ENCODE measurements at places on chromosomes 4 and X.

DNA sequence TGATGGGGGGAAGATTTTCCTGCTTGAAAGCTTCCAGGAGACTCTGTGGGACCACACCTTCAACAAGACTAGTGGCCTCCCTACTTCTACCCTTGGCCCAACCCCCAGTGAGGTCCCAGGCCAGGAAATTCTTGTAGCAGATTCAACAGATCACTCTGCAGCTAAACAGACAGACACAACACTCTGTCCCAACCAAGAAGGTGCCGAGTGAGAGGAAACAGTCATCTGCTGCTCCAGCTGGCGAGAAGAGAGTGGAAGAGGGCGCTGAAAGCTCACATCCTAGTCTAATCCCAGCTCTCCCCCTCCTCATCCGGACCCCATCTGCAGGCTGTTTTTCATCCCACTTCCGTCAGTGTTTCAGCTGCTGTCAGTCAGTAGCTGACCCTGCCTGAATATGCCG, 63.4 kb downstream of the CHRDL1 start:
- no peak for DNase-seq

DNA sequence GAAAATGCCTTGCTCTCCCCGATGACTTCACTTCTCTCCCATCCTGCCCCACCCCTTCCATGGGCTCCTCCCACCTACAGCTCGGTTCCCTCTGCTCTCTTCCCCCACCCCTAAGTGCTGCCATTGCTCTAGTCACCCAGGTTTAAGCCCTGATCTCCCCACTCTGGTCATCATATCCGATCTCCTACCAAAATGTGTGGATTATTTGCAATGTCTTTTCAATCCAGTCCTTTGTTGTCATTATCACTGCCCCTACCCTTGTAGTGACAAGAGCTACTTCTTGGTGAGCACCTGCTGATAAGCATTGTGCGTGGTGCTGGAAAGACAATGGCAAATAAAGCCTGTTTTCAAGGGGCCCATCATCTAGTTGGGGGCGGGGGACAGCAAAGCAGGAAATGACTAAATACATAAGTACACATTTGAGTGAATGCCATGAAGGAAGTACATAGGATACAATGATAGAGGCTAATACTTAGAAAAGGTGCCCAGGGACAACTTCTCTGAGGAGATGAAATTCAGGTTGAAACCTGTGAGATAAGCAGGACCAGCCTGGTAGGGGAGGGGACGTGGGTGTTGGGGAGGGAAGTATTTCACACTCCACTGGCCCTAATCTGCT, 63.8 kb downstream of the DLG3 start:
- no peak for DNase-seq

GRCh38 chr4:52889354-52889753, 27.2 kb downstream of the RASL11B start:
- no peak for DNase-seq

DNA sequence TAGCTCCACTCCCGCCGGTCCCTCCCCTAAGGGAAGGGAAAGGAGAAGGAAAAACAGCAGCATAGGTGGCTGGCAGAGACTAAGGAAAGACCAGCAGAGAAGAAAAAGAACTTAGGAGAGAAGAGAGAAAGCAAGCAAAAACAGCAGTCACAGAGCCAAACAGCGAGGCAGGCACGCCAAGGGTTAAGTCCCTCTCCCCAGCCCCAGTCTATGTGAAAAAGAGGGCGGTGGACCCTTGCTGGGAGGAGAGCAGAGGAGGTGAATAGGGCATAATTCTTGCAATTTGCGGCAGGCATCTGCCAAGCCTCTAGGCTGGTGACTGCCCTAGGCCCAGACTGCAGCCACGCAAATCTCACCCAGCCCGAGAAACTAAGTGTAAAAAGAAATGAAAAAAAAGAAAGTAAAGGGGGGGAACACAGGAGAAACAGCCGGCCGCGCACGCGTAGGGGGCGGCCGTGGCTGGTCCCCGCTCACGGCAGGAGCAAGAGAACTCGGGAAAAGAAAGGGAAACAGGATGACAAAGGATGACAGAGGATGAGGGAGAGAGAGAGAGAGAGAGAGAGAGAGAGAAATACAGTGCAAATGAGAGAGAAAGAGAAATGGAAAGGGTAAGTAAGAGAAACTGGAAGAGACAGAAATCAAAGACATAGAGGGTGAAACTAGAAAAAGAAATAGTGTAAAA, 48.6 kb downstream of the MAGEA9 start:
- DNase-seq: no peak

GRCh38 chrX:27751976-27752375, 55.8 kb upstream of the MAGEB10 start:
- DNase-seq: no peak

- DNase-seq: no peak
Measured at GRCh38 chrX:19613645-19614323, 98.5 kb upstream of the MAP3K15 start.

GRCh38 chr4:79396794-79397193, 11.2 kb downstream of the GK2 start:
- DNase-seq: no peak

GRCh38 chr4:154953691-154954090, 172.6 kb downstream of the RBM46 start:
- no peak for DNase-seq

- no peak for DNase-seq
Measured at GRCh38 chr4:113397114-113397701, 347.8 kb downstream of the ANK2 start.

- DNase-seq: no peak
Measured at GRCh38 chrX:118126286-118126685, 9.7 kb upstream of the KLHL13 start.

DNA sequence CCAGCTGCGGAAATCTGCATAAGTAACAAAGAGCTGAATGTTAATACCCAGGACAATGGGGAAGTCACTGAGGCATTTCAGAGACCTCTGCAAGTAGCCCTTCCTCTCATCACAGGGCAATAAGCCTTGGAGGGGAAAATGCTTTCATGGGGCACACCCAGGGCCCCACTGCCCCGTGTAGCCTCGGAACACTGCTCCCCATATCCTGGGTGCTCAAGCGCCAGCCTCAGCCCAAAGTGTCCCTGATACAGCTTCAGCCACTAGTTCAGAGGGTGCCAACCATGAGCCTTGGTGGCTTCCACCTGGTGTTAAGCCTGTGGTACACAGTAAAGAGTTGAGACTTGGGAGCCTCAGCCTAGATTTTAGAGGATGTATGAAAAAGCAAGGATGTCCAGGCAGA, 402.8 kb upstream of the CXorf51A start:
- peak; percentile 1 for DNase-seq

- no peak for DNase-seq
Measured at GRCh38 chrX:46687619-46688018, 71.3 kb downstream of the SLC9A7 start.

DNA sequence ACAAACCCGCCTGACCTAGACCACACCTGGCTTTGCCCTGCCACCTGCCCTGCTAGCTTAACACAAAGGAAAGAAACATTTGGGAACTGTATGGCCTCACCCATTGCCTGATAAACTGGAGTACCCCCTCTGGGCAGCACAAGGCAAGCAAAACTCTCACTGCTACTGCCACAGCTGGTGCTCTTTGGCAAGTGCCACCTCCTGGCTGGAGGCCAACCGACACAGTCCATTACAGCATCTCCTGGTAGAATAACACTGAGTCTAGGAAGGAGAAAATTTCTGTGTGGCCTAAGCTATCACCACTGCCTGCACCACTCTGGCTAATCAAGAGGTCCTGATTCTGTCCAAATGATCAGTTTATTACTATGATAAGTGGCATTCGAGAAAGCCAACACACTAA, 18.9 kb upstream of the SPANXN3 start:
- DNase-seq: no peak

DNA sequence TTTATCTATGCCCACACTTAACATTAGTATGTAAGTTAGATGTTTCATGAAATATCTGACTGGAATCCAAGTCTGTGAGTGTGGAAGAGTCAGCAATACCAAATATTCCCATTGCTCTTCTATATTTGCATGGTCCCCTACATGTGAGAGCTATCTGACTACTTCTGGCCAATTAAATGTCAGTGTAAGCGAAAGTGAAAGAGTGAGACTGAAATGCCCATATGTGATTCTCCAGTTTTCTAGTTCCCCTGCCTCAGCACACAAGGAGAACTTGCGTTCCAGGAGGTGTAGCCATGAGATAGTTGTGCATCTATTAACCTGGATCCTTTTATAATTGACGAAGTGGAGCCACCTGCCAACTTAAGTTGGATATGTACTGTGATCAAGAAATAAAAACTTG, 50.1 kb upstream of the GLRB start:
- DNase-seq: no peak

GRCh38 chr4:110533940-110534339, 58.0 kb downstream of the ENPEP start:
- no peak for DNase-seq

DNA sequence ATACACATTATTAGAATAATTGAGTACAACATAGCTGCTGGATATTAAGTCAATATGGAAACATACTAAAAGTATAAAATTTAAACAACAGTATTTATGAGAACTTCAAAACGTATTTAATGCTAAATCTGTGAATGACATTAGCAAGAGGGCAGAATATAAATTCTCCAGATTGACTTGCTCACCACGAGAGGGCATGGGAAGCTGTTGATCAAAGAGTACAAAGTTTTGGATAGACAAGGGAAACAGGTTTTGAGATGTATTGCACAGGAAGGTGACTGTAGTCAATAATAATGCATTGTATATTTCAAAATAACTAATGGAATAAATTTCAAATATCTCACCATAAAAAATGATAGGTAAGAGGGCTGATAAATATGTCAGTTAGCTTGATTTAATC, 768.2 kb downstream of the CENPC start:
- DNase-seq: no peak

DNA sequence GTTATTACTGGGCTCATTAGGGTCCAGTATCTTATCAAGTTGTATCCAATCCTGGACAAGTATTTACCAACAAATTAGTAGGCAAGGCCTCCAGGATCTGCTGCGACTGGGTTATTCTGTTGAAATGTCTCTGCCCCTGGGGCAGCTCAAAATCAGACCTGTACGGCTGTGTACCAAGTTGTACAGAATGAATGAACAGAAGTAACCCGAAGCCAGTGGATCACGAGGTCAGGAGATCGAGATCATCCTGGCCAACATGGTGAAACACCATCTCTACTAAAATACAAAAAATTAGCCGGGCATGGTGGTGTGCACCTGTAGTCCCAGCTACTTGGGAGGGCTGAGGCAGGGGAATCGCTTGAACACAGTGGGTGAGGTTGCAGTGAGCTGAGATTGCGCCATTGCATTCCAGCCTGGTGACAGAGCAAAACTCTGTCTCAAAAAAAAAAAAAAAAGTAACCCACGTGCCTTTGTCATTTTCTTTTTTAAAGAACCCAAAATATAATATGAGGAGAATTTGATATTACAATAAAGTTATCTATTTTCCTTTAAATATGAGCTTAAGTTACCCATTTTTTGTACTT, 127.3 kb downstream of the CBR4 start:
- DNase-seq: no peak

GRCh38 chrX:30943984-30944383, 54.9 kb upstream of the TAB3 start:
- no peak for DNase-seq

DNA sequence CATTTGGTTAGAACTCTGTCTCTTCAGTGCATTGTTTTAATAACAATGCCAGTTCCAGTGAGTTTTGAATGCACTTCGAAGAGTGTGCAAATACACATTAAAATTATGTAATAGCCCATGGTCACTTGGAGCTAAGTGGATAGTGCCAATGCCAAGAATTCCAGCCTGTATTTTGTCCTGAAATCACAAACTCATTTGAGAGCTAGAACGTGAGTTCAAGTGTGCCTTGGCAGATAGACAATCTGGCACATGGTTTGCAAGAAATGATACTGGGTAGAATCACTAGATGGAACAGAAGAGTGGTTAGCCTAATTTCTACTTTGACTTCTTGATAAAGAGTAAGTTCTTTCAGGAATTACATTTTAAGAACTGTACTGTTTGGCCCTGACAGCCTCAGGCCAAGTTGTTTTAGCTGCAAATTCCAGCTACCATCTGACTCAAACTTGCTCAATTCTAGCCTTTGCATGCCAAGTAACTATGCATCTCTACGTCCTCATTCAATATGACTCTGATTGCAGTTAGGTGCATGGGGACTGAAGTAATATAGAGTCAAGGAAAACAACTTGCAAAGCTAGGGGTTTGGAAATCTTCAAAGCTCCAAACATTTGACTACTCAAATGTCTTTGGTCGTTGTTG, 131.9 kb upstream of the SMIM31 start:
- DNase-seq: no peak

GRCh38 chr4:36709991-36710390, 428.6 kb downstream of the DTHD1 start:
- no peak for DNase-seq

GRCh38 chr4:101104312-101105052, 242.8 kb downstream of the PPP3CA start:
- no peak for DNase-seq

- DNase-seq: no peak
Measured at GRCh38 chr4:167452922-167453430, 218.7 kb upstream of the SPOCK3 start.

GRCh38 chrX:41734530-41734929, 10.5 kb downstream of the GPR82 start:
- peak; percentile 17 for DNase-seq

DNA sequence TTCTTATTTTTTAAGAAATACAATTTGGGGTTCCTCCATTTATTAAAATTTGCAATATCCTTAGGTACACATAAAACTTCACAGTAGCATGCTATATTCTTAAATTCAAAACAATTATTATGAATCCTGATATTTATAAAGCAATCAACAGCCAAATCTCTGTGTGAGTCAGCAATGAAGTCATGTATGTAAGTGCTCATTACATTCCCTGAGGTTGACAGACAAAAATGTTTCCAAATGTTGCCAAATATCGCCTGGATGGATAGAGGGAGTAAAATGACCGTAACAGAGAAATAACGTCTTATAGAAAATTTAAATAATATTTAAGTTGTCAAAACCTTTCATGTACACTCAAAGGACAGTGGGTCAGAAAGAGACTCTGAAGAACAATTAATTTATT, 220.0 kb downstream of the PCDH18 start:
- DNase-seq: no peak

Data from midbrain (tissue), 1 donor.